CD4-positive, alpha-beta T cell treated with Interleukin-4 for 4 hours (primary cell): ENCODE measurements at places on chromosomes 3 and 15.

DNA sequence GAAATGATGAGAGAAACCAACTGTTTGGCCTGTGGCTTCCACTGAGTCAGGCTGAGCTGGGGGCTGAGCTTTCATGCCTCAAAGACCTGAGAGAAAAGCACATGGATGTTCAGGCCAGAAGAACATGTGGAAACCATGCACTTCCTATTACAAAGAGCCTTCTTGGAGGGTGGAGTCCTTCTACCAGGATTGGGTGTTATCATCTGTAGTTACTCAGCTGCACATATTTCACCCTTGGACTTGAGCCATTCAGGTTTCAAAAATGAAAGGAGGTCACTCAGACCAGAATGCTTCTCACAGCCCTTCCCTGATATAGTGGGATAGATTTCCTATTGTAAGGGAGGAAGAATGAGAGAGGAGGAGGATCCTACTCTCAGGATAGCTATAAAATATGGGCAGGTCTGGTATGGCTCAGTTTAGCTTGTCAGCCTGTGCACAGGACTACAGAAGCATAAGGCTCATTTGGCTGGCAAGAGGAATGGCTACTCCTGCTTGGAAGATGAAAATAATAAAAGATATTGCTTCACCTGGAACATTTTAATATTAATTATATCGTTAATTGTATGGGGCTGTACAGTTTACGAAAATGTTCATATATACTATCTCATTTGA is 173.6 kb upstream of the TMC3 start:
- DNase-seq, result no peak

GRCh38 chr15:89192766-89193165 is 28.6 kb downstream of the RLBP1 start:
- no peak for DNase-seq

DNA sequence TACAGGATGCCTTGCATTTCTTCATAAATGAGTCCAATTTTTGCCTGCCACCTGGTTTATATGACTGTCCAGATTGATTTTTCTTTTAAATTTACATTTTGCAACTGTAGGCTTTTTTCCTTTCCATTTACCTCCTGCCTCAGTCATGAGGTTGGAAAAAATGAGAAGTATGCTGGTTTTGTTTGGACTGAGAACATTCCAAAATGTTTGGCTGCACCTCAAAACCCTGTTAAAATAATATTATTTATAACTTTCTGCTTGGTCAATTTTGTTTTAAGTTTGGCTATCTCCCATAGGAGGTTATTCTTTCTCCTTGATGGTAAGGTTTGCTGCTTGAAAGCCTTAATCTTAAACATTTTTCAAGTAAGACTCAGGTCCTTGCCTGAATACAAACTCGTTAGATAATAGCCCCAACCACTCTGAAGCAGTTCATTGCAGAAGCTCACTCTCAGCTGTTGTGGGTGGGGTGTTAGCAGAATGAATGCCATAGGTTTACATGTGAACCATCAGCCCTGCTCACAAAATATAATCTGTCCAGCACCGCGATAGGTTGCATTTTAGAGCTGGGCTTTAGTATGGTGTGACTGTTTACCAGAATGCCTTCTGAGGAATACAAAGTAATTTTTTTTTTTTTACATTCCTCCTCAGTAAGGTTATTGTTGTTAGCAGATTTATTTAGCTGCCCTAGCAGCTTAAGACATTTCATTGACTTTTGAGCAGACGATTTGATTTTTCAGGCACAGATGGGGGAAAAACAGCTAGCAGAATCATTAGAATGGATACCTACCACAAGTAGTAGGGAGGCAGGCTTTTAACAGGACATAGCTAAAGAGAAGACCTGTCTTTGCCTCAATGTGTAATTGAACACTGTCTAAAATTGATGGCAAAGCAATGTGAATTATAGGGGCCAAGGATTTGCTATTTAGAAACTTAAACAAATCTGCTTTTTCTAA is 630.8 kb upstream of the KCNMB2 start:
- no peak for DNase-seq

GRCh38 chr3:132352556-132353143 is 35.4 kb downstream of the ACP3 start:
- DNase-seq, result peak; percentile 71

DNA sequence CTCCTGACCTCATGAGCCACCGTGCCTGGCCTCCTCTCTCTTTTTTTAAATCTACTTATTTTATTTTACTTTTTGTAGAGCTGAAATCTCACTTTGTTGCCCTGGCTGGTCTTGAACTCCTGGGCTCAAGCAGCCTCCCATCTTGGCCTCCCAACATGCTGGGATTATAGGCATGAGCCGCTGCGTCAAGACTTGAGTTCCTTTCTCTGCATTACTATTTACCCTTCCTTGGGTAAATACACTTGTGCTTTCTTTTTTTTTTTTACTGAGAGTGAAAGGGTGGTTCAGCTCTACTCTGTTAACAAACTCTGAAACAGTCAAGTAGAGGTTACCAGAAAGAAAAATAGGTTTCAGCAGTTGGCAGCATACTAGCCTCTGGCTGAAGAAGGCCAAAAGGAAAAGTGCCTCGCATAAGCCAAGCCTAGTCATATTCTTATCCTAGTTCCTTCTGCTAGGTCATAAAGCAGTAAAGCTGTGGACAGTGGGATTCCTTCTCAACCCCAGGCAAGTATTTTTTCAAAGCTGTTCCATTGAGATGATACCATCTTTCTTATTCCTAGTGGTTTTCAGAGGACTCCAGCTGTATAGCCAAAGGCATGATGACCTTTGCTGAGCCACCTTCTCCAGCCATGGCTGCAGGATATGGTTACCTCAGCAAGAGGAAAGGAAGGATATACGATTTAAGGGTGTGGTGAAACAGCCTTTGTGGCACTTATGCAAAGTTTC is 135.1 kb downstream of the RBPMS2 start:
- DNase-seq, result no peak

DNA sequence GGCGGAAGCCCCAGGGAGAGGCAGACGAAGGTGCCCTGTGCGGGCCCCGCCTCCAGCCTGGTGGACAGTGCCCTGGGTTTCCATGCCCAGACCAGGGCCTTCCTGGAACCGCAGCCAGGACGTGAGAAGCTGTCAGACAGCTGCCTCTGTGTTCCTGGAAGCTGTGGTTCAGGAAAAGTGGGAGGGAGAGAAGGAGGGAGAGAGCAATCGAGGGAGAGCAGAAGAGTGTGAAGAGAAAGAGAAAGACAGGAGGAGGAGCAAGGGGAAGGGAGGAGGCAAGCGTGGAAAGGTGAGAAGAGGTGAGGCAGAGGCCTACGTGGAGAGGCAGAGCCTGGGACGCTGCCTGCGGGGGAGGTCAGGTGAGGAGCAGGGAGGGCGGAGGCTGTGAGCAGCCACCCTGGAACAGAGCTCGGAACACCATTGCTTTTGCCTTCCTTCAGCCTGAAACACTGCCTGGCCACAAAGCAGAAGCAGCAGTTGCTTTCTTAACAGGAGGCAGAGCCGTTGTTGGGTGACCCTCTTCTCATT is 18.6 kb downstream of the ZDHHC19 start:
- DNase-seq, result no peak

DNA sequence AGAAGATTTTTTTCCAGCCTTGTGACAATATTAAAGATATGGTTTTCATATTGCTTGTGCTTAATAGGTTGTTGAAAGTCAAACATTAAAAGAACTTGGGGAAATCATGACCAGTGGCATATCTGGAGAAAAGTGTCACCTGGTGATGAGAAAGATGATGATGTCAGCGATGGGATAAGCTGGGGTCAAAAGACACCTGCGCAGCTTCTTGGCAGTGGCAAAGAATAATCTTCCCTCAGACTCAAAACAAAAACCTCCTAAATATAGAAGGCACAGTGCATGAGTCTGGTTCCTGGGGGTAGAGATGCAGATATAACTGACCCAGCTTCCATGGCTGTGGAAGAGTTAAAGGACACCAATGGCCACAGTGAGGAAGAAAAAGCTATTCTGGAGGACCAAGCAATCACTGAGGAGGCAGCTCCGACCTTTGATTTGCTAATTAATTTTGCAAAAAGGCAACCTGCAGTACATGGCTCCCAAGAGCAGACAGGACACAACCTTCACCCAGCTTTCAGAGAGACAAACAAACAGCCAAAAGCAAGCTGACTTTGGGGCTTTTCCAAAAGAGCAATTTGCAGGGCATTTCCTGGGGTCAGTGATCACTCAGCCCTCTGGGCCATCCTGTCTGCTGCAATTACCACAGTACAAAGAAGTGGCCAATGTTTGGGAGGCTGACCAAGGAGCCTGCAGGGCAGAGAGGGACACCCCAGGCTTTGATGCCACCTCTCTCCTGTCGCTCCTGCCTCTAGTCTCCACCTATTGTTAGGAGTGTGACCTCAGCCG is 17.6 kb upstream of the SEMA5B start:
- no peak for DNase-seq

- no peak for DNase-seq
Measured at GRCh38 chr3:172002512-172003078, 36.8 kb upstream of the FNDC3B start.

DNA sequence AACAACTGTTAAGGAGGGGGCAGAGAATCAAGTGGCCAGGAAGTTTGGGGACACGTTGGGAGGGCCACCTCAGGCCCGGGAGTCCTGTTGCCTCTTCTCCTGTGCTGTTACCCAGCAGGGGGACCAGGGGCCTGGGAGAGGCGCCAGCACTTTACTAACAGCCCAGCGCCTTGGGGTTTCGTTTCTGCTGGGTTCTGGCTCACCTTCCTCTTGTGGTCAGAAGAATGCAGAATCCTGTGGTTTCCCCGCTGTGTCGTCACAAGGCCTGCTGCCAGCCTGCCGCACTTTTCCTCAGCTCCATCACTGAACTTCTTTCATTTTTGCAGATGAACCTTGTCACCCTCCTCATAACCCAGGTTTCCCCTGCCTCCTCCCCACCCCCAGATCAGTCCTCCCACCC is 67.7 kb downstream of the SLC30A4 start:
- peak; percentile 77 for DNase-seq

DNA sequence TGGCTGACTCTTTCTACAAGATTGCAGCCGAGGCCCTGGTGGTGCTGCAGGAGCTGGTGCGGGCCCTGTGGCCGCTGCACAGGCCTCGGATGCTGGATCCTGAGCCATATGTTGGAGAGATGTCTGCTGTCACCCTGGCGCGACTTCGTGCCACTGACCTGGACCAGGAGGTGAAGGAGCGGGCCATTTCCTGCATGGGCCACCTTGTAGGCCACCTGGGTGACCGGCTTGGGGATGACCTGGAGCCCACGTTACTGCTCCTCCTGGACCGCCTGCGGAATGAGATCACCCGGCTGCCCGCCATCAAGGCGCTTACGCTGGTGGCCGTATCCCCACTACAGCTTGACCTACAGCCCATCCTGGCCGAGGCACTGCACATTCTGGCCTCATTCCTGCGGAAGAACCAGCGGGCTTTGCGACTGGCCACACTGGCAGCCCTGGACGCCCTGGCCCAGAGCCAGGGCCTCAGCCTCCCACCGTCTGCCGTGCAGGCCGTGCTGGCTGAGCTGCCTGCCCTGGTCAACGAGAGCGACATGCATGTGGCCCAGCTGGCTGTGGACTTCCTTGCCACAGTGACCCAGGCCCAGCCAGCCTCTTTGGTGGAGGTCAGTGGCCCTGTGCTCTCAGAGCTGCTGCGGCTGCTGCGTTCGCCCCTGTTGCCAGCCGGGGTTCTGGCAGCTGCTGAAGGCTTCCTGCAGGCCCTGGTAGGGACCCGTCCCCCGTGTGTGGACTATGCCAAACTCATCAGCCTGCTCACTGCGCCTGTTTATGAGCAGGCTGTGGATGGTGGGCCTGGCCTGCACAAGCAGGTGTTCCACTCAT is 20.3 kb downstream of the CAND2 start:
- no peak for DNase-seq

DNA sequence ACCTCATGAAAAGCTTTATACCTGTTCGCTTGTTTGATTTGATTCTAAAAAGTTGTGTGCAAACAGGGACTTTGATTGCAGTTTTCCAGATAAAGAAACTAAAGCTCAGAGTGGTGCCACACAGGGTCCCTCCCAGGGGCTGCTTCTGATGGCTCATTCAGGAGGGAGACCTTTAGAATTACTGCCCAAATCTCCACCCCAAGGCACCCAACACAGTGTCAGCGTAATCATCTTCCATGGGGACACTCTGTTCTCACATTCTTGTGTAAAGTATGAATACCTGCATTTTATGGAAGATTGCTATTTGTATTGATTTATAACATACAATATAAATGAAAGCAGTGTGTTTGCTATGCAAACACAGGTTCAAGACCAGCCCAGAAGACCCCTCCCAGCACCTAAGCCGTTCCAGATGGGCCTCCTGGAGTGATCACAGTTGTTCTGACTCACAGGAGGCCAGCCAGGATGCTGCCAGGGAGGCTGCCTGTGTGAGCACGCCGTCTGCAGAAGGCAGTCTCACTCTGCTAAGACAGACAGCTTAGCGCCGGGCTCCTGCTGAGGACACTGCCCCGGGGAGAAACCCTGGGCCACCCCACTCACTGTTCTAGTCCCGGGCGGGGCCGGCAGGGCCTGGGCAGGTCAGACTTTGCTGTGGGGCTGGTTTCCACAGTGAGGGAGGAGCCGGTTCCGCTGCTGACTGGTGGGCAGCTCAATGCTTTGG is 185.6 kb downstream of the FAM43A start:
- DNase-seq, result peak; percentile 3

- no peak for DNase-seq
Measured at GRCh38 chr15:53072077-53072476, 281.9 kb upstream of the ONECUT1 start.

- no peak for DNase-seq
Measured at GRCh38 chr3:151394611-151395010, 10.1 kb upstream of the P2RY12 start.

DNA sequence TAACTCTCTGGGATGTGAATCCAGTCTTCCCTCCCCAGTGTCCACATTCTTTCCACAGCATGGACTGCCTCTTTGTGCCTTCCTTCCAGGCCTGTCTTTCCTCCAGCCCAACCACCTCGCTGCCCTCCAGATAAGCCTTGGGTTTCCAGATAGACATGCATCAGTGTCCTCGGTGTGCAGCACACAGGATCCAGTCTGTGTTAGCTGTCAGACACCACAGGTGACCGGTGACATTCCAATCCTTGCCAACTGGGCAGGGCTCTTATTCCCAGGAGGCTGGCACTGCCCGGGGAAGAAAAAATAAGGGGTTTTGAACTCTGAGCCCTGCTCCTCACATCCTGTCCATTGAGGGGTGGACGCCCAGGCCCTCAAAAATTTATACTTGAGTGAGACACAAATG is 6.0 kb upstream of the SLC6A1 start:
- DNase-seq, result no peak

DNA sequence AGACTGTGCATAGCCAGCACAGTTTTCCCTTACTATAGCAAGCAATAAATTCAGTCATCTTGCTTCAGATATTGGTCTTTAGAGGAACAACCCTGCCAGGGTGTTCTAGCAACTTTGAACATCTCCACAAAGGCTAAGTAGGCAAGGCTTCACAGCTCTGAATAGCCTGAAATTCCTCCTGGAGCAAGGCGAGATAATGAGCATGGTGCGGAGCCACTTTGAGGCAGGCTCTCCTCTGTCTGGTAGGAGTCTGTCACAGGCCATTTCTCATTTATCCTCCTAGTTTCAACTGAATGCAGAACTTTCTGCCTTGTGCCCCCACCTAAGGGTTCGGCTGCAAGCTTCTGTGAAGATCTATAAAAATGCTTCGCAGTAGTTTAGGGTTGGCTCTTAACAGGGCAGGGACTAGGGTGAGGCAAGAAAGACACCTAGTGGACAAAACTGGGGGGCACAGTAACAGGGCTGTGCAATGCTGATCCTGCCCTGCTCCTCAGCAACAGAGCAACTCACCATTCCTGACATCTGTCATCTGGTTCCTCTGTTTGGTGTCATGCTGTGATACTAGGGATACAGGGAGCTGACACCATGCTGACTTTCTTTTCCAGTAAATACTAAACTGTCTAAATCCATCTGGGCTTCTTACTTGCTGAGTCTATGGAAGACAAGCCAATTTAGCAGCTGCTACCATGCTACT is 16.6 kb upstream of the EHHADH start:
- no peak for DNase-seq
